ENCODE measurements at places on chromosomes 4 and X.

- DNase-seq = peak; percentile 78
These were observed 41.1 kb downstream of the BMPR1B start for GRCh38 chr4:94798808-94799207.

GRCh38 chr4:130336585-130337217, 1240.7 kb downstream of the C4orf33 start:
- DNase-seq = peak; percentile 1

DNA sequence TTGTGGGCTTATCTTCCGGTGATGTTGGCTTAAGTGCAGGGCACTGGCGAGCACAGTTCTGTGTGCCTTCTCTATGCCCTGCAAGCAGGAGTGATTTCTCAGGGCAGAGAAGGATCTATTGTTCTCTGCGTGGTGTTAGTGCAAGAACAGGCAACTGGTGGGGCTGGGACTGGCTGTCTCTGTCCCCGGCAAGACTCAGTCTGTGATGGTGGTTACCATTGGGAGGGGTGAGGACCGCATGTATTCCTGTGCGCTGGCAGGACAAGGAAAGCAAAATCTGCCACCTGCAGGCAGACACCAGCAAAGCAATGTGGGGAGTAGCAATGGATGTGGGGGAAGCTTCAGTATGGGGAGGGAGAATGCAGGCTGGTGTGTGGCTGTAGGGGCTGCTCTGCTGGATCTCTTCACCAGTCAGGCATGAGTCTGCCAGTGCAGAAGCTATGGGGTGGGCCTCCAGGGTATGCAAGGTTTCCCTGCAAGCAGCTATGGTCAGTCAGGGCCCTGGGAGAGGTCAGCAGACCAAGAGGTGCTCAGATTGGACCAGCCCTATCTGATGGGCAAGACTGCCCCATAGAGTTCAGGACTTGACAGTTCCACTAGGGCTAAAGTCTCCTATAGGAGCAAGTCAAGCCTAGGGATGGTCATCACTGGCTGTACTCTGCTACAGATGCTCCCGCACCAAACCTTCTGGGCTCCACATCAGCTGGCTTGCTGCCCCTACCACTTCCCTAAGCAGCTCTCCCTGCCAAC, 16.8 kb downstream of the PF4 start:
- DNase-seq = no peak

- no peak for DNase-seq
These were observed 4.6 kb upstream of the HAUS3 start for GRCh38 chr4:2246384-2247127.

DNA sequence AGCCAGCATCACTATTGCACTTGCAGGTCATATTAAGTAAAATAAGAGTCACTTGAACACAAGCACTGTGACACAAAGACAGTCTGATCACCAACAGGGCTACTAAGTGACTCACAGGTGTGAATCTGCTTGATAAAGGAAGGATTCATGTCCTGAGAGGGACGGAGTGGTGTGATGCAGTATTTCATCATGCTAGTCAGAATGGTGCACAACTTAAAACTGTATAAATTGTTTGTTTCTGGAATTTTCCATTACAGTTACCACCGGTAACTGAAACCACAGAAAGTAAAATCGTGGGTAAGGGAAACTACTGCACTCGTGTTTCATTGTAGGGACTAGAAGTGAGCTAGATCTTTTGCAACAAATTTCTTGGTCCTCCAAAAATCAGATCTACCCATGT, 109.7 kb downstream of the ELOVL6 start:
- DNase-seq = peak; percentile 42

GRCh38 chr4:99722006-99722405, 64.4 kb upstream of the C4orf54 start:
- no peak for DNase-seq

Data from skeletal muscle cell (primary cell).